Kasumi-1 (cell line): ENCODE measurements at places on chromosomes 7 and 10.

GRCh38 chr10:43574001-43574892, at the start of gene ZNF239:
Gene ZNF239 (minus strand): TSS chr10:43574616. CDS start chr10:43558079, 16,537 bp downstream.
- no peak for DNase-seq

GRCh38 chr10:14403881-14404623, 73.3 kb upstream of the FRMD4A start:
- DNase-seq = no peak

GRCh38 chr7:104640506-104640905, 312.1 kb downstream of the LHFPL3 start:
- DNase-seq = no peak

GRCh38 chr10:86316274-86316835, 50.2 kb downstream of the GRID1 start:
- DNase-seq = no peak

DNA sequence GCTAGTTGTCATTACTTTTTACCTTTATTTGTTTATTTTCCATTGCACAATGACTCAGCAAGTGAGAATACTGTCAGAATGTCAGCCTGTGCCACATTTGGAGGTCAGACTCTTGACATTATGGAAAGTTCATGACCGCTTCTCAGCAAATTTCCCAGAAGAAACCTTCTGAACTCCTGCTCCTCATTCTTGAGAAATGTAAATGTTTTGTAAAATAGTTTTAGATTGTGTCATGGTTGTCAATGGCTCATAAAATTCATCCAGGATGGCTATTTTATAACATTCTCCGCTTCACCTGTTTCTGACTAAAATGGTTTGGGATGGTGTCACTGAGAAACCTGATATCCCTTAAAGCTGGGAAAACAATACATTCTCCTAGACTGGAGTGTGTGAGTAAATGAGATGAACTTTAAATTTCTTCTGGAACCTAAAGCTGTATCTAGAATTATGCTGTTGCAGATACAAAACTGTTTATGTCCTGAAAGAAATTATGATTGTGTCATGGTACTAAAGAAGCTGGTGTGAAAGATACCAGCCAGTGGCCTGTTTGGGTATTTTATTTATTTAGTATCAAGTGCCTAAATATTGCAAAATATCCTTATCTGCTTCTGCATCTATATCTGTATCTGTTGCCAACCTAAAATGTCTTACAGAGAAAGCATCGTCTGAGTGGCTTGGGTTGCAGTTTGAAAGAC, 671.7 kb downstream of the GATA3 start:
- no peak for DNase-seq

- no peak for DNase-seq
Observed at GRCh38 chr7:50153148-50153547, 60.1 kb upstream of the ZPBP start.

DNA sequence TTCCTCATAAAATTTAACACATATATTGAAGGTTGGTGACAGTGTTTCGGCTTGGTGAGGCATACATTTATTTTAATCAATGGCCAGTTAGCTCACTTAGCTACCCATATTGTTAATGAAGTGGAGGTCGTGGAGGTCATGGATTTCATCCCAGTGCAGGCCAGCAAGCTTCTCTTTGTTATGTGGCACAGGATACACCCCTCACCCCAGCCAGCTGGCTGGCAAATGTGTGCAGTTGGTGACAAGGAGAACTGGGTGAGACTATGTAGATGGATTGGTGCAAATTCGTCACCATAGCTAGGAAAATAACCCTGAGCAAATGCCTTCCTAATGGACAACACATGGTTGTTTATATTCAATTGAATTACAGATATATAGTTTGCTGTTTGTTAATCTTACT, 50.5 kb upstream of the FOXP2 start:
- no peak for DNase-seq

GRCh38 chr7:84042110-84042539, 152.5 kb downstream of the SEMA3A start:
- no peak for DNase-seq

DNA sequence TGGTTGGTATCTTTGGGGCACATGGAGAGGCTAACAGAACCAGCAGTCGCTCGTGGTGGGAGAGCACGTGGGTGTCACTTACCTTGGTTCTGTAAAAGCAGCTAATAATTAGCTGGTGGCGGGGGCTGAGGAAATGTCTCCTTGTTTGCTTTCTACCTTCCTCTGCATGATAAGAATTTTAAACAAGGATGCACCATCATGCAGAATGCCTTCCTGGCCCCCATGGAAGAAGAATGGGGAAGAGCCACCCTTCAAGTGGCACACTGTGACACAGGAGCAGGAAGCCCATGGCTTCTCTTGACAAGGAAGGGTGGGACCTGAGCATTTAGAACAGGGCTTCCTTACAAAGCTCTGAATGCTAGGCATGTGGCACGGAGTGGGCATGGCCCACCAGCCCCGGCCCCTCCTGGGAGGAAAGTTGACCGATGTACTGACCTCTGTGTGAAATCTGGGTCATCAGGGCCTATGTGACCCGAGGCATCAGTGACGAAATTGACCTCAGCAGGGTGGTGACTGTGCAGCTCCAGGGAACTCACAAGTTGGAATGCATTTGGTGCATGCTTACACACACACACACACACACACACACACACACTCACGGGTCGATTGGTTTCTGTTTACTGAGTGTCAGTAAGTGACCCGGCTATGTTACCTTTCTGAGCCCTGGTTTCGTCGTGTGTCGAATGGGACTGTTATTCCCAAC, 116.9 kb upstream of the ANLN start:
- DNase-seq = no peak

DNA sequence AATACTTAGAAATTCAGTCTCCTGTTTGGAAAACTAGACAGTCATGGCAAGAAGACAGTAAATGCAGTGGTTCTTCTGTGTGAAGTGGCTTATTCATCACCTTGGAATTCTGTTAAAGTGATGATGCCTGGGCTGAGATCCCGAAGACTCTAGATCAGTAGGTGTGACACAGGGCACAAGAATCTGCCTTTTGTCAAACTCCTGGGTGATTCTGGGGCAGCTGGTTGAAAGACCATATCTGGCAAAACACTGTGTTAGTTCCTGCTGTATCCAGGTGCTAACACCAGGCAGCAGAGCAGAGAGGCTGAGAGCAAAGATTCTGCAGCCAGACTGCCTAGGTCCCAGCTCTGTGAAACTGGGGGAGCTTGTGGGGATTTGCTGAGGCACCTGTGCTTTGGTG, 26.5 kb downstream of the MRC1 start:
- DNase-seq = no peak

DNA sequence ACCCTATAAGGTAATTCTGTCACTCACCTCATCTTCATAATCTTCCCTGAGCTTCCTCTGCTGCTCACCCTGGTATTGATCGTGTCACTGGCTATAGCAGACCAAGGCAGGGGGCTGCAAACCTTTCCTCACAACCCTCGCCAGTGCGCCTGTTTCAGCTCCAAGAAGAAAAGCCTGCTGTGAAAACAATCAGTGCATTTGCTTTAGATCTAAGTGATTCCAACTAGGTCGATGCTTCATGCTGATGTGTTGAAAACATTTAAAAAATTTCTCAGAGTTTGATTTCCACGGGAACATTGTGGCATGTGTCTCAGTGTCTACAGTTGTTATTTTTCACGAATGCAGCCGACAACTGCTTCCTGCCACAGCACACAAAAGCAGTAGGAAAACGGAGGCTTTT, 27.3 kb downstream of the POU6F2 start:
- DNase-seq = no peak

DNA sequence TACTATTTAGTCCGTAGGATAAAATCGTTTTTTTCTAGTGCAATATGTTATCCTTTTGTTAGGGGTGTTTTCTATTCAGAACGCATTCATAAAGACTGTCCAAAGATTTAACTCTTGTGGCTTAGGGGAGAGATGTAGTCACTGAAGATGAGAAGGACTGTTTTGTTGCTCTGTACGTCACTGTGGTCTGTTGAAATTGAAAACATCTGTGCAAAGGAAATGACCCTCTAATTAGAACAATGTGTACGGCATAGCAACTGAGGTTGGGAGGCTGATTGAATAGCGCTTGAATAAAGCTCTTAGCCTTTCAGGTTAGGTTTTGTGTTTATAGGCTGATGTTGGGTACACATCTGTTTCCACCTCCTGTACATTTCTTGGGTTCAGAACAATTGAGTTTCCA, 453.4 kb upstream of the AKR1E2 start:
- no peak for DNase-seq

DNA sequence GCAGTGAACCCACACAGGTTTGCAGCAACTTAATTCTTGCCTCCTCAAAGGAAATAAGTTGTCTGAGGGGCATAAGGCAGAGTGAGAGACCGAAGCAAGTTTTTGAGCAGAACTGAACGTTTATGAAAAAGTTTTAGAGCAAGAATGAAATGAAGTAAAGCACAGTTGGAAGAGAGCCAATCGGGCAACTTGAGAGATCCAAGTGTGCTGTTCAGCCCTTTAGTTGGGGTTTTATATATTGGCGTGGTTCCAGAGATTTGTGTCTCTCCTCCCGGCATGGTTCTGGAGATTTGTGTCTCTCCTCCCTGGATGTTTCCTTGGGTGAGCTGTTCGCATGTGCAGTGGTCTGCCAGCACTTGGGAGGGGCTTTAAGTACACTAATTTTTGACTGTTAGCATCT, 141.4 kb upstream of the DGKB start:
- DNase-seq = no peak

GRCh38 chr7:2192831-2193534, 39.8 kb downstream of the MAD1L1 start:
- no peak for DNase-seq
